ENCODE measurements at places on chromosomes 7 and 10.

DNA sequence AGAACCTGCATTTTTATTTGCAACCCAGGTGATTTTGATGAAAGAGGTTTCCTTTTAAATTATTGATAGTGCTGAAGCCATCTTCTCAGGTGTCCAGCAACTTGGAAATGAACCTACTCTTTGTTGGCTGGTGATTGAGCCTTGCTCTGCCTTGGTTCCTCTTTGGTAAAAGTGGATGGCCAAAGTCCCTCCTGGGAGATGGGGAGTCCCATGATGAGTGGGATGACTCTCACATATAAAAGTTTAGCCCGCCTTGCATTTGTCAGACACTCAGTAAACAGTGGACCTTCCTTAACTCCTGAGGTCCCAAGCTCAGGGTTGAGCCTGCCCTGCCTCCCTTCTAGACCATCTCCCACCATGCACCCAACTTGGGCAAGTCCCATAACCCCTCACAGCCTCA, 28.9 kb upstream of the KAT6B start:
- DNase-seq: no peak

DNA sequence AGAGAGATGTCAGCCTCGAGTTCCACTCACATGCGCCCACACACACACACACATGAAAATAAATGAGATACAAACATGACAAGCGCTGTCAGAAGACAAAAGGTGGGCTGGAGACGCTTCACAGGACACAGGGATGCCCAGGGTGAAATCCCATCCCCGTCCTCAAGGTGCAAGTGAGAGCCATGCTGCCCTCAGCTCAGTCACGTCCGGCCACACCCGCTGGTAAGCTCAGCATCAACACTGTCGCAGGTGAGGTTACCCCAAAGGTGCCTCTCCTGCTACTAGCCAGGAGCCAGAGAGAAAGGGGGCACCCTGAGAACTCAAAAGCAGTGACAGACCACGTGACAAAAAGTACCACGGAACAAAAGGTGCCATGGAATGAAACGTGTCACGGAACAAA, 22.2 kb downstream of the PITRM1 start:
- DNase-seq: no peak

GRCh38 chr10:71513936-71514335, 117.2 kb downstream of the CDH23 start:
- DNase-seq: no peak

- no peak for DNase-seq
Observed at GRCh38 chr10:66747451-66747850, 178.4 kb upstream of the LRRTM3 start.

DNA sequence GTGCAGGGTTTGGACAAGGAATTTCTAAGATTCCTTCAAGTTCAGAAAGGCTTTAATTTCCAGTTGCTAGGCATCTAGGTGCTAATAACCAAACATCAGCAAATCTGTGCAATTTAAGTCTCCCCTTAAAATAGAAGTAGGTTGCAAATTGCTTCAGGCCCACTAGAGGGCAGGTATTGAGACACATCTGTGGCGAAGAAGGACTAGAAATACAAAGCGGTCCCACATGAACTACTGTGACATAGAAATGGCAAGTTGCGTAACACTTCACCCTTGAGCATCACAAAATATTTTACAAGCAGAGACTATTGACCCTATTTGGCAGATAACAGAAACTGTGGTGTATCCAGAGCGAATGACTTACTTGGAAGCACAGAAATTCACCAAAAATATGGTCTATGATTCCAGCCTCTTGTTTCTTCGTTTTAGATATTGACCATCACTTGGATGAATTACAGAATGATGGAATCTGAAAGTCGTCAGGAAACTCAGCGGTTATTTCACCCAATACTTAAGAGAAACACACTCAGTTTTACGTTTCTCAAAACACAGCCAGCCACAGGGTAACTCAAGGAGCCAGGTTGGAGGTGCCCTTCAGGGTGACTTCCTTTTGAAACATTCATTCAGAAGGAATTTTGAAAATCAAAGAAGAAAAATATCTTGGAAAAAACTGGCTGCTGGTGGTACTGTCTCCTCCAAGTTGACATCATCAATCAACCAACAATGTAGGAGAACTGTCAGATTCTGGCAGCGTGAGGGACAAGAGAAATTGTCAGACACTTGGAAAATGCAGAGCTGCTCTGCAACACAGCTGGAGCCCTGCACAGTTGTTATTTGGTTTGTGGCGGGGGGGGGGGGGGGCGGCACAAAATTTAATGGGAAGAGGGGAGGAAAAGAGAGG, 256.3 kb upstream of the MINDY3 start:
- peak; percentile 15 for DNase-seq

DNA sequence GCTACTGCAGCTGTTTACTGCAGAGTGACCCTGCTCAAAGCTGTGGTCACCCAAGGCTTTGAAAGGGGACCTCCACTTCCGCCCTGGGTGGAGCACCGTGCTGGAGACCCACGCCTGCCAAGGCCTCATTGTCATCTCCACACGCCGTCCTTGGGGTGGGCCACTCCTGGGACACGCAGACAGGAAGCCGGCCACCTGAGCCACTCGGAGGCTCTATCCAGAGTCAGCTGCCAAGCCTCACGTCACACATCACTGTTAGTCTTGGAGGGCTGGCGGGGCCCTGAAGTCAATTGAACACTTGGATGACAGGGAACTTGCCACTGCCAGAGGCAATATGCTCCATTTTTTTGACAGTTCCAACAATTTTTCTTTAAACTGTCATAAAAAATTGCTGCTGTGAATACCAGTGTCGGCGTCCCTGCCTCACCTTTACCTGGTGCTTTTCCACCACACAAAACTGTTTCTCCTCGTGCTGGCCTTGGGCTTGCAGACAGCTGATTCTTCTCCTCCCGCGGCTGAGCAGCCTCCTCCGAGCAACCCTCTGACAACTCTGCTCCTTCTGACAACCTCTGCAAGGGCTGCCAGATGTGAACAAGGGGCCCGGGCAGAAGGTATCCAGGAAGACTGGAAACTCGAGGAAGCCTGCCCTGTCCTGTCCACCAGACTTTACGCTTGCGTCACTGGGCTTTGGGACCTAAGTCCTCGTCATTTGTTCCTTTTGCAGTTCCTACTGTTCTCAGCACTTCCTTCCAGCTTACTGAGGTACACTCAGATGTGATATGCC, 81.9 kb downstream of the EGFR start:
- no peak for DNase-seq

- DNase-seq: no peak
Observed at GRCh38 chr10:15241306-15241705, 72.8 kb upstream of the NMT2 start.

- no peak for DNase-seq
Observed at GRCh38 chr10:14906765-14907164, 28.1 kb downstream of the SUV39H2 start.

GRCh38 chr7:125032943-125033342, 103.3 kb upstream of the POT1 start:
- no peak for DNase-seq

DNA sequence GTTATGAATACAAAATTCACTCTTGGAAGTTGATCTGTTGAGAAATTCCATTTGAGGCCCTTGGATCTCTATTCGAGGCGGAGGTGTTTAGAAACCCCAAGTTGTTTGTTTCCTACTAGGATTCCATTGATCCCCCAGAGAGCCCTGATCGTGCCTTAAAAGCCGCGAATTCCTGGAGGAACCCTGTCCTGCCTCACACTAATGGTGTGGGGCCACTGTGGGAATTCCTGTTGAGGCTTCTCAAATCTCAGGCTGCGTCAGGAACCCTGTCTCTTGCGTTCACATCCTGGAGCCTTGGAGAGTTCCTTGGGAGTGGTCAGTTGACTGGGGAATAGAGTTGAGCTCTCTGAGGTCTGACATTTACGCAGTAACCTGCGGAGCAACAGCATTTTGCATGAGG, 1.2 kb downstream of the CFAP69 start:
- no peak for DNase-seq

GRCh38 chr10:131531265-131532190, 220.0 kb upstream of the TCERG1L start:
- DNase-seq: no peak

DNA sequence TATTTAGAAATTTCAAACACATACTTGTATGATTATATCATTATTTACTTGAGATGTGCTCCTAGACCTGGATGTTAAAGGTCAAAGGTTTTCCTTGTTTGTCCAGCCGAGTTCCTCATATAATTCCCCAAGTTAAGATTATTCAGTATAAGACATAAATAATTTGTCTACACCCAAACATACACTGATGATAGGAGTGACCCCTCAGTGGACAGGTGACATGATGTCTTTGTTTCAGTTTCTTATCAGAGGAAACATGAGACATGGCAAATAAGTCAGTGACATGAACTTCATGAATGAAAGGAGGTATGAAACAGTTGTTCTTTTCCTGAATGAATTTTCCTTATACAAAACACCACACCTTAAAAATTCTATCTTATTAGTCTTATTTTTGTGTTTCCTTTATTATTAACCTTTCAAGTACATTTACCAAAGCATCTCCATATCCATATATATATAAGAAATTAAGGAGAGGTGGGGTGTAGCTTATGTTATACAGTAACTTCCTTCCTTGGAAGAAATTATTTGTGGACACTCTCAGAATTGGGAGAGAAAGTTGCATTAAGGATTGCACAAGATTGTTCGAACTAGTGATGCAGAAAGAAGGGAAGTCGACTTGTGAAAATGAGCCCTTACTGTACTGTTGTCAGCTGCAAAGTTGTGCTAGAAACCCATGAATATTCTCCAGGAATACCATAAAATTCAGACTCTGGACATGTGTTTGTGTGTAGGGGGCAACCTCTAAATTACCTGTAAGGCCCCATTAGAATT, 60.5 kb downstream of the POM121L12 start:
- no peak for DNase-seq

DNA sequence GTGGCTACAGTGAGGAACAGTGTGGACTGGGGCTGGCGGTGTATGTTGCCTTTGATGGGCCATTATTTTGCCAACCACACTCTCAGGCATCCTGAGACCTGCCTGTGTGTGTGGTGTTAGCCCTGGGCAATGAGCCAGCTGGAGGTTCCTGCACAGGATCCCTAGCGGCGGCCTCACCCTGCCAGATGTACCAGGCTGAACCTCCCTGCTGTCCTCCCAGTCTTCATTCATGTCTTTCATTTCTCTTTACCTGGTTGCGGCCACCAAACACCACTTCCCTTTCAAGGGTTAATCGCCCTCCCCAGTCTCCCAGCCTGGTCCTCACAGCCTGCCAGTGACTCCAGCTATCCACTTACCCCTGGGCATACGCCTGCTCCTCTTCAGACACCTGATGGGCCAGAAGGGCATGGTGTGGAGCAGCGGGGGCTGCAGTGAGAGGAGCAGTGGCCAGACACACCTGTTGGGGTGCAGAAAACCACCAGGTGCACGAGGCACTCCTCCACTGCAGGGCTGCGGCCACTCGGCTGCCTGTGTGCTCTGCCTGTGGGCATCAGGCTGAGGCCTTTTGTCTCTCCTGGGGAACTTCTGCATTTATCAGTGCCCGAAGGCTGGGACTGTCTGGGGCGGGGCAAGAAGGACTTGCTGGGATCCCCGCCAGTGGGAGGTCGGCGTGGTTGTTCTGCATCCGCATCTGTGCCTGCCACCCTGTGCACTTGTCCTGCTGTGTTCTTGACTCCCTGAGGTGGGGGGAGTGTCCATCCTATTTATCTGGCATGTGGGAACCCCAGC, 111.6 kb downstream of the ARHGAP22 start:
- DNase-seq: no peak

GRCh38 chr7:24899161-24899560, 80.8 kb downstream of the OSBPL3 start:
- DNase-seq: no peak

- DNase-seq: no peak
Observed at GRCh38 chr7:1257221-1257620, 24.5 kb downstream of the UNCX start.

DNA sequence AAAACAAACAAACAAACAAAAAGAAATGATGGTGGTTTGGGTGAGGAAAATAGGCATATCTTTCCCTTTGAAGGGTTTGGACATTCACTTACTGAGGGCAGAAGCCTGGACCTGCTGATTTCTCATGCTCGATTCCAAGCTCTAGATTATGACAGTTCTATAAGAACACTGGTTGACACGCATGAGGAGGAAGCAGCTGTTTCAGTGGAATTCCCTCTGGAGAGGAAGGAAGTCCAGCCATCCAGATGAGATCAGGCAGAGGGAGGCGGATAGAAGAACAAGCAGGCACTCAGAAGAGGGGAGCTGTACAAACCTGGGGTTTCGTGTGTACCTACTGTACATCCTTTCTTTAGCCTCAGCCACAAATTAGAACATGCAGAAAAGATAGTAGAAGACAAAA, 691.9 kb downstream of the INHBA start:
- DNase-seq: no peak

DNA sequence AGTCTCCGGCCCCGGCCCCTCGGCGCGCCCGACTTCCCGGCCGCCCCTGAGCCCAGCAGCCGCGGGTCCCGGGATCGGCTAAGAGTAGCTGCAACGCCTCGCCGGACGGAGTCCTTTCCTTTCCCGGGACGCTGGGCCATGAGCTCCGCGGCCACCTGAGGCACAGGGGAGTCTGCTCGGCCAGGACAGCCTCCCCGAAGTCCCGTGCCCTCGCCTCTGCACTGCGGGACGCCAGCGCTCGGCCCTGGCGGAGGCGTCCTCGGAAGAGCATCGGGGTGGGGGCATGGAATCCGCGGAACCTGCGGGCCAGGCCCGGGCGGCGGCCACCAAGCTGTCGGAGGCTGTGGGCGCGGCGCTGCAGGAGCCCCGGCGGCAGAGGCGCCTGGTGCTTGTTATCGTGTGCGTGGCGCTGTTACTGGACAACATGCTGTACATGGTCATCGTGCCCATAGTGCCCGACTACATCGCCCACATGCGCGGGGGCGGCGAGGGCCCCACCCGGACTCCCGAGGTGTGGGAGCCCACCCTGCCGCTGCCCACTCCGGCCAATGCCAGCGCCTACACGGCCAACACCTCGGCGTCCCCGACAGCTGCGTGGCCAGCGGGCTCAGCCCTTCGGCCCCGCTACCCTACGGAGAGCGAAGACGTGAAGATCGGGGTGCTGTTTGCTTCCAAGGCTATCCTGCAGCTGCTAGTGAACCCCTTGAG, 502 bp downstream of the SLC18A3 start:
- no peak for DNase-seq

GRCh38 chr7:108034586-108034985, 31.6 kb upstream of the LAMB1 start:
- no peak for DNase-seq

- no peak for DNase-seq
Observed at GRCh38 chr10:113341138-113341537, 211.7 kb upstream of the HABP2 start.
